ENCODE measurements at places on chromosomes 7 and 10. TPM values are rescaled to one million over a fixed set of nuclear protein-coding genes. Genes with fewer than 3 reads are reported as not detected.
A peak's percentile ranks its signal among the peaks of the same experiment; 100 is the strongest.

DNA sequence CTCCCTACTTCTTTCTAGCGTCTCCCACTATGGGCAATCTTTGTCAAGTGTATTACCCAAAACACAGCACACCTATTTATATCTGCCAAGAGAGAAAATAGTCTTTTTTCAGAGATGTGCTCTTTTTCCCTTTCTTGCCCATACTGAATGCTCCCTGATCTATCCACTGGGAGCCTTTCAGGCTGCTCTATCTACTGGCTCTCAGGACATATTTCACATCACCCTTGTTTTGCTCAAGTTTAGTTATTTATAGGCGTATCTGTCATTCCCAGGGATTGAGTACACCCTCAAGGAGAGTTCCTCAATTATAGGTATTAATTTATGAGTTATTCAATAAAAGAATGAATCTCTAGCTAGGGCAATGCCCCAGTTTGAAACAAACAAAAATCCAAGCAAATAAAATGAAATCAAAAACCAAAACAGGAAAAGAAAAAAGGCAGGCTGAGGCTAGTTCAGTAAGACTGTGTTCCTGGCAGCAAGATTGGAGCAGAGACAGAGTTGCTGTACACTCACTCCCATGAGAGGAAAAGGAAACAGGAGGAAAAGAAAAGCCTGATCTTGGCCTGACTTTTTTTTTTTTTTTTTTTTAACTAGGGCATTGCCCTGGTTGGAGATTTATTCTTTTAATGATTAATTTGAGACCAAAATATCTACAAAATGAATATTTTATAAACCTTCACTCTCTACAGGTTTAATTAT is 665.9 kb upstream of the PCDH15 start:
- DNase-seq = no peak

DNA sequence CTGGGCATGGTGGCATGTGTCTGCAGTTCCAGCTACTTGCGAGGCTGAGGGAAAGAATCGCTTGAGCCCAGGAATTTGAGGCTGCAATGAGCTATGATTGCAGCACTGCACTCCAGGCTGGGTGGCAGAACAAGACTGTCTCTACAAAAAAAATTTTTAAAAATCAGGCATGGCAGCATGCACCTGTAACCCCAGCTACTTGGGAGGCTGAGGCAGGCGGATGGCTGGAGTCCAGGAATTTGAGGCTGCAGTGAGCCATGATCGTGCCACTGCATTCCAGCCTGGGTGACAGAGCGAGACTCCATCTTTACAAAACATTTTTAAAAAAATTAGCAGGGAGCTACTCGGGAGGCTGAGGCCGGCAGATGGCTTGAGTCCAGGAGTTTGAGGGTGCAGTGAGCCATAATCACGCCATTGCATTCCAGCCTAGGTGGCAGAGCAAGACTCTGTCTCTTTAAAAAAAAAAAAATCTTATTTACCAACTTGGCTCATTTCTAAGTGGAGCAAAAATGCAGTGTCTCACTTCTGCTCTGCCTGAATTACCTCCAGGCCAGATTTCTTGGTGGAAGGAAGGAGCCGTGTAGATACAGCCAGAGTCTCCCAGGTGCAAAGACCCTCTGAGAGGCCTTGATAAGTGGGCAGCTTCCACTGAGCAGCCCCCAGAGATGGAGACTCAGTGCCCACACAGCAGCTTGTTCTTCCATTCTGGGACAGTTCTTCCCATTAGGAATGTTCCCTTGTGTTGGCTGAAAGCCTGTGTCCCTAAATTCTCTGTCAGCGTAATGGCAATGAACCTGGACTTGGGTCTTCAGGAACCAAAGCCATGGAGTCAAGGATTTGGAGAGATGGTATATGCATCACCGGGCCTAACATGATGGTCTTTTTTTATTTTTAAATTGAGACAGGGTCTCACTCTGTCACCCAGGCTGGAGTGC is 30.0 kb downstream of the GTF2IRD1 start:
- DNase-seq = peak; percentile 79

The ENTPD7 gene
- 7.5 TPM for total RNA-seq

The SPAG6 gene
- total RNA-seq = 0.74 TPM

DNA sequence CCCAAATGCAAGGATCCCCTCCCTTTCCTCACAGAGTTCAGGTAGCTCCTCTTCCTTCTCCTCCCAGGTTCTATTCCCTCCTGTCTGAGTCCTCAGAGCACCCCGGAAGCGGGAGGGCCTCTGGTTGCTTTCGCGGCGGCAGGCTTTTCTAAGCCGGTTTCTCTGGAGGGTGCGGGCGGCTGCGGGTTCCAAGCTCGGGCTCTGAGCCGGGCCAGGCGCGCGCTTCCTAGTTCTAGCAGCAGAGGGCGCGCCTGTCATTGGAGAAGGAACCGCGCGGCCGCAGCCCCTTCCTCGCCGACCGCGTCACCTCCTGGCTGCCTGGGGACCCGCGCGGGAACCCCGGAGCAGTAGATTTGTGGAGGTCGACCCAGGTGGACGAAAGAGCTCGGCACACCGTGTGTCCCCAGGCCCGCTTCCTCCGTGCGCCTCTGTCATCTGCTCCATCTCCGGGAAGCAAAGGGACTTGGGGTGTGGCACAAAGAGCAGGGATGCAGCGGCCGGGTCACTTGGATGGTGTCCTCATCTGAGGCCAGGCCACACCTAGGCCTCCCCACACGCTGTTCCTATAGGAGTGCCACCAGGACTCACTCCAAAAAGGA is 389.0 kb upstream of the PODXL start:
- DNase-seq = peak; percentile 83

- DNase-seq = peak; percentile 73
These were observed 23.7 kb downstream of the SHH start for GRCh38 chr7:155788616-155789000.
